ENCODE measurements at places on chromosomes 7 and 10. TPM values are rescaled to one million over a fixed set of nuclear protein-coding genes. Genes with fewer than 3 reads are reported as not detected.

The IQCE gene
- polyA plus RNA-seq: 6.8 TPM

The C7orf33 gene
- polyA plus RNA-seq: not detected

The ELN gene
- 419 TPM for polyA plus RNA-seq

The SLC26A3 gene
- polyA plus RNA-seq: not detected

The TMEM225B gene
- polyA plus RNA-seq: 1.3 TPM

The NPFFR1 gene
- polyA plus RNA-seq: not detected

The MRLN gene
- not detected for polyA plus RNA-seq

The ERVW-1 gene
- polyA plus RNA-seq: not detected

The SUGCT gene
- 16.5 TPM for polyA plus RNA-seq

The IFIT2 gene
- 11.4 TPM for polyA plus RNA-seq

The DLG5 gene
- polyA plus RNA-seq: 13.4 TPM

The LLCFC1 gene
- polyA plus RNA-seq: not detected

The TNKS2 gene
- 16.6 TPM for polyA plus RNA-seq

The EPDR1 gene
- 4.8 TPM for polyA plus RNA-seq

The MSMB gene
- not detected for polyA plus RNA-seq

The UFSP1 gene
- polyA plus RNA-seq: 2.0 TPM

The PIK3AP1 gene
- 0.04 TPM for polyA plus RNA-seq

The PKD1L1 gene
- polyA plus RNA-seq: 0.13 TPM

The USP6NL gene
- polyA plus RNA-seq: 7.7 TPM

The LBX1 gene
- not detected for polyA plus RNA-seq

The OIT3 gene
- polyA plus RNA-seq: 0.07 TPM

The TACR2 gene
- 0.09 TPM for polyA plus RNA-seq

The WDFY4 gene
- not detected for polyA plus RNA-seq

The IMPDH1 gene
- 84.5 TPM for polyA plus RNA-seq

The CCL24 gene
- polyA plus RNA-seq: not detected

The OR2A12 gene
- not detected for polyA plus RNA-seq

The CALHM1 gene
- polyA plus RNA-seq: not detected

The LRMDA gene
- 0.12 TPM for polyA plus RNA-seq

The ITGA8 gene
- polyA plus RNA-seq: 10.1 TPM

The GSTO2 gene
- 4.9 TPM for polyA plus RNA-seq

All from BJ (cell line).